ENCODE measurements at places on chromosomes 3 and 15. TPM values are rescaled to one million over a fixed set of nuclear protein-coding genes. Genes with fewer than 3 reads are reported as not detected.

DNA sequence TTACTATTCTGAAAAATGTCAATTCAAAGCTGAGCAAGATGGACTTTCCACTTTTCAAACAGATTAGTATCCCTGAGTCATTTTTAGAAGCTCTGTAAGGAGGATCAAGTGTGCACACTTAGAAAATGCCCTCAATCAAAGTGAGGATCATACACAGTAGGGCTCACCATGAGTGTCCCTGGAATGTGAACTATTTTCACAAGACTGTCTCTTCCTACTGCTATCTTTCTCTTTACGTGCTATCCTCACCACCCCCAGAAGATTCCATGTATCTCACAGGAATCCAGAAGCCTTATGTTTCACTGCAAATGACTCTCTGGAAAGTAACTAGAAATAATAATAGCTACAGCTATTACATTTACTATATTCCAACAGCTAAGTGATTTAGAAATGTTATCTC lies 349.9 kb upstream of the TGFBR2 start:
- no peak for DNase-seq

DNA sequence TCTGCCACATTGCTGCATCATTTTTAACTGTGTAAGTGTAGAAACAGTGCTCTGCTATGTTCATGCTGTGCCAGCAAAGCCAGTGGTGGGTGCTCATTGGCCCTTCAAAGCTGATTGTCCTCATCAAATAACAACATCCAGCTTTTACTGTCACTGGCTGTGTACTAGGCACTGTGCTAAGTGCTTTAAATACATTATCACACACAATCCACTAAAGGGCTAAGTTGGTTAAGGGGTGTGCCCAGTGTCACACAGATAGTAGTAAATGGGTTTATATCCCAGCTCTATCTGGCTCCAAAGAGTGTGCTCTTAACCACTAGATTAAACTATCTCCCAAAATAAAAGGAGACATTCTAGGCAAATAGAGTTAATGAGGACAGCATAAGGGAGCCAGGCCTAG lies 7.7 kb downstream of the TUBGCP4 start:
- no peak for DNase-seq

Gene PATL2
- 36.8 TPM for total RNA-seq

DNA sequence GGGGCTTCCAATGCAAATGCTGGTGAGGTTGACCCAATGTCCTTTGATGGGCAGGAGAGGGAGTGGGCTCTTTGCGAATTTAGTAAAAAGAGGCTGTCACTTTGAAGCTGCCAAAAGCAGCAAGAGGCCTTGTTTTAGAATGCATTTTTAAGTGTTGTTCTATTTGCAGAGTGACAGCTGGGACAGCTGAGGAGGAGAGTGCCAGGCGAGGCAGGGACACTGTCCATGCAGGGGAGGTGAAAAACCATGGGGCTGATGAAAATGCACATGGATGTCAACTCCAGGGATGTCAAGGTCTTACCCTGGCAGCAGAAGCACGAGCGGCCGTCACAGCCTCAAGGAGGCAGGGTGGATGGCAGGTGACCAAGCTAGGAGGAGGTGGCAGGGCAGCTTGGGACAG lies 279.8 kb downstream of the ADAMTS17 start:
- no peak for DNase-seq

Gene CIP2A
- 47.6 TPM for total RNA-seq

Gene CHST2
- total RNA-seq, result 1.7 TPM

Gene STAB1
- total RNA-seq, result not detected

Data from activated CD4-positive, alpha-beta memory T cell treated with anti-CD3 and anti-CD28 coated beads, Interleukin-2, amount 10 ng/mL, durations not matched to agents 7 days and 5 days (primary cell).